Cortex of kidney (tissue), 1 donor: ENCODE measurements at places on chromosomes 5 and 9.

DNA sequence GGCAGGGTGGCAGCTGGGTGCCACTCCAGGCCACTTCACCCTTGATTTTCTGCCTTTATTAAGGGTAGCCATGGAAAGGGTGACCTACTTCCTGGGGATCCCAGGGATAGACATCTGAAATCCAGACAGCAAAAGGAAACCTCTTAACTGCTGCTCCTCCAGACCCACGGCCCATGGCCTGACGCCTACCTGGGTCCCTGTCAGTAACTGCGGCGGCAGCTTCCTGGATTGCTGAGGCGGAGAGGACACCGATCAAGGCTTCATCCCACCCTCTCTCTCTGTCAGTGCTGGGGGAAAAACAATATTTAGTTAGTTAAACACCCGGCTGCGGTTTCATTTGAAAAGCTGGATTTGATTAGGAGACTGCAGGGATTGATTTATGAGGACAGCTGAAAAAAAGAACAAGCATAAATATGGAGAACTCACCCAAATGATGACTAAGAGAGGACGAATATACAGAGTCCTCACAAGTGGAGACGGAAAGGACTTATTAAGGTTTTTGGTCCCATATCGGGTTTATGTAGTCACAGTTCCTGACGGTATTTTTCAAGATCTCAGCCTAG, 158.7 kb upstream of the KLF4 start:
- no peak for DNase-seq

DNA sequence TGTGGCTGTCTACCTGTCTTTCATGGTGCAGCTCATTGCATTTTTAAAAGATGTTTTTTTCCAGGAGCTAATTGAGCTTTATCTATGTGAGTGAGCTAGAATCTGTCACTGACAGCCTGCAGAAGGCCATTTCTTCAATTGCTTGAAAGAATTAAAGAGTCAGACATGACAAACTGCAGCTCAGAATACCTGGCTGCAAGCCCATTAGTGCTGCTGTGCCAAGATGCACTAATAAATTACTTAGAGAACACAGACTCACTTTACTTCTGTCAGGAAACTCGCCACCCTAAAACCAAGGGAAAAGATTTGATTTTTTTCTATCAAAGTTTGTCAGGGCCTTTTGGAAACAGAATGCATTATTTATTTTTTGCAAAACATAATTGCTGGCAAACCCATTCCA, 368.3 kb downstream of the CAAP1 start:
- no peak for DNase-seq

- DNase-seq: no peak
Measured at GRCh38 chr5:74544811-74545210, 95.7 kb downstream of the ENC1 start.

DNA sequence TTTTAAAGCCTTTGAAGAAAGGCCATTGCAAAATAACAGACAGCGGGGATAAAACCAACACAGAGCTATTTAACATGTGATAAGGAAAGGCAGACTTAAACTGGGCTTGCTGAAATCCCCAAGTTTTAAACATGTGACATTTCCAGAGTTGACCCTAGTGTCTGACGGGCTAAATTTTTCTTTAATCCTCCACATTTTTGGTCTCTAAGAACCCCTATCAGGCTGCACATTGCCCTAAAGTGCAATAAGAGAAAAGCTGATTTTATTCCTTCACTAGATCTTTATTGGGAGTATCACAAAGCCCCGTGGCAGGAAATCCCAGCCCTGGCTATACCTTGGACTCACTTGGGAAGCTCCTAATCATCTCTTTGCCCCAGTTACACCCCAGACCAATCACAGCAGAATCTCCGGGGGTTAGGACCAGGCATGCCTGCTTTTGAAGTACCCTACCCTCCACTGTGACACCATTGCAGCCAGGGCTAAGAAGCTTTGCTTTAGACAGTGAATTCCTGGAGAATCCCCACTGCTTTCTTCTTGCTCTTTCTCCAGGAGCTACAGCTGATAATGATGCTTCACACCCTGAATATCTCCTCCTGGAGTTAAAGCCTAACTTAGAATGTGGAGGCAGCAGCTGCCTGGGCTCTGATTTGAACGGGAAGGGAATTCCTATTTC, 20.1 kb upstream of the COL15A1 start:
- no peak for DNase-seq

DNA sequence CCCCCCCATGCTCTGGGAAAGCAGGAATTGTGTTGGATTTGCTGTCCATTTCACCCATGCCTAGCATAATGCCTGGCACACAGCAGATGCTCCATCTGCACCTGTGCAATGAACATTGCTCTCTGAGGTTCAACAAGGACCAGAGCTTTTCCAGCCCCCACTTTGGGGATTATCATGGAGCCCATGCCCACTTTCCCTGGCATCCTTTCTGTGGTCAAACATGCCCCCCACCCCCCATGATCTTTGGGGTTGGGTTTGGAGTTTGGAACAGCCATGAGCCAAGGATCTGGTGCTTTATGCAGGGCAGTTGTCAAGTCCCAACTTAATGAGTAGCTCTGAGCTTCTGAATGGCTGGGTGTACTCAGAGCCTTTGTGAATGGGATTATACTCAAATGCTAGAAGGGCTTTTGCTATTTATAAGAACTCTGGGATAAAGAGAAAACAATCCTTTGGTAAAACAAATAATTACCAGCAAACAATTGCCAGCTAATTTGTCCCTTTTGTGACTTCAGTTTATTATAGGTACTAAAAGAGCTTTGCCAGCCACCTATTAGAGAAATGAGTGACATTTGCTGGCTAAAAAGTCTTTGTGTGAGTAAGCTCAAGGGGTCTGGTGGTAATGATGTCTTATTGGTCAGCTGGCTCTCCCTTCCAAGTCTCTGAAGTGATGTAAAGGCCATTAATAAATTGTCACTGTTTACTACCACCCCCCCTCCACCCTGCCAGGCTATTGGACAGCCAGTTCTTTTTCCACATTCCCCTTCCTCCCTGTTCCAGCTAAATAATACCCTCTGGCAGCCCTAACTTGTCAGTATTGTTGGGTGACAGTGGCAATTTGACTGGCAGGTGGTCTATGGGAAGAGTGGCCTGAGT, 182.3 kb downstream of the MACROH2A1 start:
- no peak for DNase-seq

DNA sequence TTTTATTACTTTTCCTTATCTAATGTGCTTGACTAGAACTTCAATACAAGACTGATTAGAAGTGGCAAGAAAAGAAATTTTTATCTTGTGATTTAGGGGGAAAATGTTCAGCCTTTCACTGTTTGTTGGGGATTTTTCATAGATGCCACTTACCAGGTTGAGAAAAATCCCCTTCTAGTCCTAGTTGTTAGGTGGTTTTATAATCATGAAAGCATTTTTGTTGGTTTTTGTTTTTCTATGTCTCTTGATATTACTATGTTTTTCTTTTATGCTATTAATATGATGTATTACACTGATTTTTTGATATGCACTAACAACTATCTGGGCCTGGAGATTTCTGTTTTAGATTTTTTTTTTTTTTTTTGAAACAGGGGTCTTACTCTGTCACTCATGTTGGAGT, 134.0 kb downstream of the PARP8 start:
- no peak for DNase-seq

DNA sequence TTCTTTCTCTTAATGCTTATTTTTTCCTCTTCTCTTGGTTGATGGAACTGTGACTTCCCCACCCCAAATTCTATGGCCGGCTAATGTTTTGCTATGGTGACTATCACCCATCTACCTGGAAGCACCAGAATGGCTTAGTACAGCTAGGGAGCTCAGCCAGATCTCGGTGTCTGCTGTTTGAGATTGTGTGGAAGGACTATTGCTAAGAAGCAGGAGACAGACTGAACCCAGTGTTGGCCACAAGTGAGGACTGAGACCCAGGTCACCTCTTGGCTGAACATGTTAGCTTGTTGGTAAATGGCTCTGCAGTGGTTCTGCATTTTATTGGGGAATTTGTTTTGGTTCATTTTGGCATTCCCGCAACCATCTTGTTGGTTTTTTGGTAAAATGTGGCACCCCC, 2.7 kb downstream of the PRRC2B start:
- no peak for DNase-seq

- no peak for DNase-seq
Measured at GRCh38 chr5:150492621-150493020, 15.3 kb upstream of the NDST1 start.

GRCh38 chr9:101791533-101791932, 53.1 kb upstream of the GRIN3A start:
- DNase-seq: no peak

DNA sequence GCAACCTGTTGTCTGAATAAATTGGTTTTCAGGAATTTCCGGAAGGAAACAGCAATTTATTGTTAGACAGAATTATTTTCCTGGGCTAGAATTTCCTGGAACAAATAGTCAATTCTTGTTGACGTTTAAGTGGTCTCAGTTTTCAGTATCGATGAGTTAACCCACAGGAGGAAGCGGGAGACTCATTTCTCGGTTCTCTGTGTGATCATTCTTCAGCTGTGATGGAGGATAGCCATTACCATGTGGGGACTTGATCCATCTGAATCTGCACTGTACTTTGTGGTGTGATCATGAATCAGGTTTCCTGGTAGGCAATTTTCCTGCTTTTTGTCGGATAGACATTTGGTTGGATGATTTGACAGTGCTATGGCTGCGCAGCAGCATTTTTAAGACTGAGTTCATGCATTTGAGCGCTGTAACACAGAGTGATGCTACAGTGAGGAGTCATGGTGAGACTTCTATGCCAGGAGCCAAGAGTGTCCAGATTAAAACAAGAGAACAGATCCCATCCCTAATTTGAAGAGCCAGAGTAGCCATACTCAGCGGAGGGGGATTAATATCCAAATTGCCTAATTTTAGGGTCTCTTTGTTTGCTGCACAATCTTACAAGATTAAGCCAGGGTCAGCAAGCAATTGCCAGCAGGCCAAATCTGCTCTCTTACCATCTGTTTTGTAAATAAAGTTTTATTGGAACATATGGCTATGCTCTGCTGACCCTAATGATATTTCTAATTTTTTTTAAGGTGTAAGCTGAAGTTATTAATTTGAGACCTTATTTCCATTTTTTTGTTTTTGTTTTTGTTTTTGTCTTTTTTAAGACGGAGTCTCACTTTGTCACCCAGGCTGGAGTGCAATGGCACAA, 355.9 kb downstream of the RAB3C start:
- DNase-seq: no peak

DNA sequence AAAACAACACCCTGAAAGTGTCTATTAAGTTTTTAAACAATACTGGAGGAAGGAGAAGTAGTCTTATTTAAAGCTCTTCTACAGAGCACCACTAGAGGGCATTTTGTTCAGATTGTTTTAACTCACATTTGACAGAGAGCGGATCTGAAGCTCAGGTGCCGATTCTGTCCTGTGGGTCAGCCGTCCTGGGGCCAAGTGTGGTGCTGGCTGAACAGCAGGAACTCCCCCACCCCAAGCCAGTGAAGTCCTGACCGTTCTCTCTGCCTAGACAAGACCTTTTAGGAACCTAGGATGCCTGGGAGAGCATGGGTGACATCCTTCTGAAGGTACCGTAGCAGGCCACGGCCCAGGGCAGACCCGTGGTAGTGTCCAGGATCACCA, 3.9 kb downstream of the EXOC3 start:
- no peak for DNase-seq

DNA sequence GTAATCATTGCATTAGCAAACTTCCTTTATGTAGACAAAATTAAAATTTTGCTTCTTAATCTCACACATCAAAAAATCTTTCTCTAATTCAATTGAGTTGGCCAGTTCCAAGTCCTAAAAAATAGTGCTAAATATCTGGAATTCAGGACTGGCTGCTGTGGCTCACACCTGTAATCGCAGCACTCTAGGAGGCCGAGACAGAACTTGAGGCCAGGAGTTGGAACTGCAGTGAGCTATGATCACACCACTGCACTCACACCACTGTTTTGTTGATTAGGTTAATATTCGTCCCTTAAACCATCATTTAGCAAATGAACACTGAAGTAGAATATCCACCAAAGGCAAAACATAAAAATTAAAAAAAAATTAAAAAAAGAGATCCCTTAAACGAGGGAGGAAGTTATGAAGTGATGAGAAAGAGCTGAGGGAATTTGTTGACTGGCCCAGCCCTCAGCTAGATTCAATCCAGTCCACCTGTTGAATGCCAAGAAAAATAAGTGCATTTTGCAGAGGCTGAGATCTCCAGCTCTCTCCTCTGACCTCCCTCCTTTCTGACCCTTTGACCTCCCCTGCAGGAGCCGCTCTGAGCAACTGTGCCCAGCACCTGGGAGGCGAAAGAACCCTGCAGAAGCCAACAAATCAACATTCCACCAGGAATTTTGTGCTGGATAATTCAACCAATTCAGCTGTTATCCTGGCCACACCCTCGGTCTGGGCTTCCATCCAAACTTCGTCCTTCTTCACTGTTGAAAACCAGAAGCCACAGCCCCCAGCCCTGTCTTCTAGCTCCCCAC, 96.8 kb downstream of the OR2K2 start:
- DNase-seq: no peak

DNA sequence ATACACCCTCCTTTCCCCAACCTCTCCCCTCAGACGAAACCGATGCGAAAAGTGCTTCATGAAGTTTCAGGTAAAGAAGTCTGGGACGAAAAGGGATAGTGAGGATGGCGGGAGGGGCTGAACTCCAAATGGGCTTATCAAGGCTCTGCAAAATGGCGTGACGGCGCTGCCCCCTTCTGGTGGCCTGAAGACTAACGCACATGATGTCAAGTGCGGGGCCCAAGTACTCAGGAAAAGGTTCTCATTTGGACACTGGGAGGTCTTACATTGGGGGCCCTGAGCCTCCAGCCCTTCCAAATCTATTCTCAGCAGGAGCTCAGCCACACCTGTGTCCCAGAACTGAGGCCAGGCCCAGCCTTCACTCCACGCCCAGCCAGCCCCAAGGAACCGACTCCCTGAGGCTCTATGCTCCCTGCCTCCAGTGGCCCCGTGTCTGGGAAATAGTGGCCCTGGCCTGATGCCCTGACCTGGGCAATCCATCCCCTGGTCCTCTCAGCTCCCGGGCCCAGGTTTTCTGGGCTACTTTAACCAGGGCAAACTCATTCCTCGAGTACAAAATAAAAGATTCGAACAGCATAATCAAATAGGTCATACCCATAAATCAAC, 119.9 kb downstream of the KCNIP1 start:
- no peak for DNase-seq

GRCh38 chr9:3576328-3576727, 50.5 kb upstream of the RFX3 start:
- DNase-seq: no peak

- no peak for DNase-seq
Measured at GRCh38 chr9:27441741-27442070, 82.4 kb upstream of the IFNK start.

- no peak for DNase-seq
Measured at GRCh38 chr5:157540707-157541446, 34.7 kb downstream of the ADAM19 start.

- DNase-seq: no peak
Measured at GRCh38 chr9:131461166-131461565, 41.6 kb upstream of the POMT1 start.

- no peak for DNase-seq
Measured at GRCh38 chr5:110054240-110054639, 364.5 kb downstream of the MAN2A1 start.

GRCh38 chr5:3197304-3198073, 398.1 kb upstream of the IRX1 start:
- no peak for DNase-seq
